Epithelial cell of esophagus (primary cell): ENCODE measurements at places on chromosomes 6 and 20.
A peak's percentile ranks its signal among the peaks of the same experiment; 100 is the strongest.

GRCh38 chr6:139758209-139758611 lies 383.8 kb upstream of the CITED2 start:
- DNase-seq, result no peak

DNA sequence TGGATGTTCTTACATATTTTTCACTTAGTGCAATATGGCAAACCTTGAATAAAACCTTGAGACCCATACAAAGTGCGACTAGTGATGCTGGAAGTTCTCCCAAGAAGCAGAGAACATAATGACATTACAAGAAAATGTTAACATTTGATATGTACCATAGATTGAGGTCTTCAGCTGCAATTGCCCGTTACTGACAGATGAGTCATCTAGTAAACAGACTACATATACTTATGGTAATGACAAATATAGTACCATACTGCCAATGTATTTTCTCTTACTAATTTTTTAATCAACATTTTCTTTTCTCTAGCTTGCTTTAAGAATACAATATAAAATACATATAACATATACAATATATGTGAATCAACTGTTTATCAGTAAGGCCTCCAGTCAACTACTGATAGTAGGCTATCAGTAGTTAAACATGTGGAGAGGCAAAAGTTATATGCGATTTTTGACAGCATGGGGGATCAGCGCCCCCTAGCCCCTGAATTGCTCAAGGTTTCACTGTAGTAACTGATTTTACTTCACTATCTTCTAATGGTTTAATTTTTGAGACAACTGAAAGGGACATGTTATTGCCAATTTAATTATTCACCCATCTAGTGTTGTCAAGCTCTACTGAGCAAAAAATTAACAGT lies 166.7 kb upstream of the ADGRB3 start:
- DNase-seq, result no peak

DNA sequence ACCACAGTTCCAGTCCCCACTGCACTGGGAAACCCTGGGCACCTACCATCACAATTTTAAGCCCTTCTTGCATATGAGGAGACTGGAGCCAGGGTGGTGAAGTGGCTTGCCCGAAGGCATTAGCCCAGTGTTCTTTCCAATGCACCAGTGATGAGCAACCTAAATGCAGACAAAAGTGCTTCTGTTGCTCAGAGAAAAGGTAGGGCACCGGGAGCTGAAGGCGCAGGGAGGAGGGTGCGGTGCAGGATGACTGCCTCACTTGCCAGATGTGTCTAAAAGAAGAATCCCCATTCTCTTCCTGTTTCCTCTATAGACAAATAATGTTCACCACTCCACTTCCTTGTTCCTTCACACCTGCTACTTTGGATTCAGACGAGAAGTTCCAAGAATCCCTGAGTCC lies 86.5 kb downstream of the QRSL1 start:
- DNase-seq, result peak; percentile 74

- peak; percentile 40 for DNase-seq
Measured at GRCh38 chr6:158909938-158910337, 90.1 kb downstream of the RSPH3 start.

GRCh38 chr6:28729501-28730402 lies 194.0 kb downstream of the TRIM27 start:
- no peak for DNase-seq

GRCh38 chr20:4897600-4897999 lies 103.7 kb downstream of the SLC23A2 start:
- no peak for DNase-seq
